ENCODE measurements at places on chromosomes 1 and 21.

DNA sequence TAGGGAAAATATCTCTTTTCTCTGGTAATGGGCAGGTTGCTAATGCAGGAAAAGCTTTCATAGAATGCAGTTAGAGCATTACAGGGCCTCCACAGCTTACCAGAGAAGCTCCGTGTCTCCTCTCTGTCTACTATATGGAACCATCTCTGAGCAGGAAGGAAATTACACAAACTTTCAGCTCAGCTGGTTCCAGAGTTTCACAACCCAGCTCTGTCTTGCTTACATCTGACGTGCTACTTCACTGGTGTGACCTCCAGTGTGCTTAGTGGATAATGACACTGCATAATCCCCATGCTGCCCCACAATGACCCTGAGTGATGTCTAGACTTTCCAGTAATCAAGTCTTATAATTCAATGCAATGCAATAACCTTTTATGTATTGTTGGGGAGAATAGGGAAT, 4.3 kb upstream of the FGGY start:
- no peak for DNase-seq

DNA sequence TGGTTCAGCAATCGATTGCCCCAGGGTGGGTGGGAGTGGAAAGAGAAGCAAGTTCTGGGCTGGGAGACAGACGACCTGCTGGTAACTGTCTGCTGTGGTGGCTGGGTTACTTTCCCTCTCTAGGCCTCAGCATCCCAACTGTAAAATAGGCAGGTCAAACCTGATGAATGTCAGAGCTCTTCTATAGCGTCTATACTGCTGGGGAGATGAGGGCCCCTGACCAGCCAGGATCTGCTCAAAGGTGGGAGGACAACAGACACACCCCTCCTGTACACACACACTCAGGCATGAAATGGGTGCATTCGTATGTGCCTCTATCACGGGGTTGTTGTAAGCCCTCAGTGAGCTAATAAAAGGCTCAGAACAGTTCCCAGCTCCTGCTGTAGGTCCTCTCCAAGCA, 12.7 kb upstream of the EPHB2 start:
- no peak for DNase-seq

- DNase-seq: no peak
Observed at GRCh38 chr1:198888379-198888943, 249.6 kb downstream of the PTPRC start.

GRCh38 chr1:41898191-41898713, 20.5 kb downstream of the HIVEP3 start:
- no peak for DNase-seq

DNA sequence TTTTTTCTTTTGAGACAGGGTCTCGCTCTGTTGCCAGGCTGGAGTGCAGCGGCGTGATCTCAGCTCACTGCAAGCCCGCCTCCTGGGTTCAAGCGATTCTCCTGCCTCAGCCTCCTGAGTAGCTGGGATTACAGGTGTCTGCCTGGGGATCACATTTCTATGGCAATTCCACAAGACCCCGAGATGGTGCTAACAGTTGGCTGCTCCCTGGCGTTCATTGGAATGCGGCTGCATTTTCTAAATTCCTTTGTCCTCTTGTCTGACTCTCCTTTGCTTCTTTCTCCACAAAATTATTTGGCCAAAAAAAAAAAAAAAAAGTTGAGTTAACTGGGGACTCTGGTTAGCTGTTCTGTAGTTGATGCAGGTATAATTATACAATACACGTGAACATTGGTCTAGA, 176.4 kb downstream of the ETS2 start:
- DNase-seq: no peak

DNA sequence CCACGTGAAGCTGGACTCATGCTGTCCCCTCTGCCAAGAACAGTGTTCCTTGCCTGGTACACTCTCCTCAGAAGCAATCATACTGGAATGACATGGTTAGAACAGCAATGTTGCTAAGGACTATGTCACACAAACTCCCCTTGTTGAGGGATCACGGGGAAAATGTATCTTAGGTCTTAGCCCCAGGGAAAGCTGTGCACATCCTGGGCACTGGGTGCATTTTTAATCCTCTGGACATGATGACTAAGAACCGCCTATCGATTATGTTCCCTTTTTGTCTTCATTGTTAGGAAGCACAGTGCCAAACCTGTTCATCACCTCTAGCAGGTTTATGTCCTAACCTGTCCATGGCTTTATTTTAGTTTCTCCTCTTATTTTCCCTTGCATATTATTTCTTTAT, 115.1 kb downstream of the HIVEP3 start:
- DNase-seq: no peak

DNA sequence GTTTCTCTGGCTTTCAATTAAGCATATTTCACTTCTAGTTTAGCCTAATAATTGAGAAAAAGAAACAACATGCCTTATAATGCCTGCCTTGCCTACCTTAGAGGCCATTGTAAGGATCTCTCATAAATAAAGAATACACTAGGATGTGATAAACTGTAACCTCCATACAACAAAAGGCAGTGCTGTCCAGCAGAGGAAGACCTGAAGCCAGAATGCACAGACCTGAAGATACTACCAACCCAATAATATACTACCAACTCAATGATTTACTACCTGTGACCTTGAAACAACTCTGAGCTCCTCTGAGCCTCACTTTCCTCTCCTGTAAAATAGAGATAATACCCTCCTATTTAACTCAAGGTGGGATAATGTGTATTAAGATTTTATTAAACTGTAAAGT, 361.3 kb downstream of the TTLL7 start:
- no peak for DNase-seq

DNA sequence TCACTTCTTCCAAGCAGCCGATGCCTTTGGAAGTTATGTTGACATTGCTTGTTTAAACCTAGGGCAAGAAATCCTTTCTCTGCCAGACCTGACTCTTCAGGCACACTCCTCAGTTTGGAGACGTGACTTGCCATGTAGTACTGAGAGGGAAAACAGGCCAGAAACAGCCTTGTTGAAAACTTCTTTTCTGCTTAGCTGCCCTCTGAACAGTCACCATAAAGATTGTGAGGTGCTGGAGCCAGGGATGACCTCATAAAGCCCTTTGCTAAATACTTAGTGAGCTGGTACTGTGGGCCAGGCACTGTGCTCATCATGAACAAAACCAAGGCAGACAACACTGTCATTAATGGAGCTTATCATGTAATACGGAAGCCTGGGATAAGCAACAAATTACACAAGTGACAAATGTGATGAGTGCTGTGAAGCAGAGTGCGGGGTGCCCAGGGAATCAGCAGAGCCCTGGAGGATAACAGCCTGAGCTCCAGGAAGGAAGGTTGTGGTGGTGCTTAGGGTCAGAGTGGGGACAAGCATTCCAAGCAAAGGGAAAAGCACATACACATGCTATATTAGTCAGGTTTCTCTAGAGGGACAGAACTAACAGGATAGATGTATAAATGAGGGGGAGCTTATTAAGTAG, 42.4 kb downstream of the MTARC1 start:
- DNase-seq: no peak

GRCh38 chr1:172394141-172394751, 26.2 kb upstream of the C1orf105 start:
- DNase-seq: no peak

- no peak for DNase-seq
Observed at GRCh38 chr1:151213560-151213959, 15.2 kb downstream of the PIP5K1A start.

- no peak for DNase-seq
Observed at GRCh38 chr1:190949939-190950338, 472.3 kb upstream of the BRINP3 start.

- DNase-seq: no peak
Observed at GRCh38 chr1:199089393-199090122, 450.7 kb downstream of the PTPRC start.

DNA sequence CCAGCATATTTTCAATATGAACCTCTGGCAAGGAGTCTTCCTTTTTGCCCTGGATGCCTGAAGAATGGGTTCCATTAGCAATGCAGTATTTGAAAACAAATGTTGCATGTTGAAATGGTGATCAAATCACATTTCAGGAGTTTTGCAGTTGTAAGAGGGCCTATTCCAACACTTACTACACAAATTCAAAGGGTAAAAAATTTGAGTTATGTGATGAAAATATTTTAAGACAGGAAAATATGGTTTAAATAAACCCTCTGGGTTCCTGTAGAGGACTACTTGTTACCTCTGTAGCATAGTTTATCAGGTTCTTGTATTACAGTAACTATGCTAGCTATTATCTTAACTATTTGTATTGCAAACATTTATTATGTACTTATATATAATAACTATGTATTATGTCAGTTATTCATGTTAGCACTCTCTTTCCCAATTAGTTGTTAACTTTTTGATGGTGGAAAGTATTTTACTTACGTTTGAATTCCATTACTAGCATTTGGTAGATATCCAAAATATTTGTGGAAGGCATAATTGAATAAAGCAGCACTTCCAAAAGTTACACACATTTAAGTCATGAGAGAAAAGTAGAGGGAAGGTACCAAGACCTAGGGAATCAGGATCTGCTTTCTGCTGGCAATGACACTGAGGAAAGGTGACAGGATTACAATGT, 312.9 kb downstream of the GRIK1 start:
- no peak for DNase-seq

DNA sequence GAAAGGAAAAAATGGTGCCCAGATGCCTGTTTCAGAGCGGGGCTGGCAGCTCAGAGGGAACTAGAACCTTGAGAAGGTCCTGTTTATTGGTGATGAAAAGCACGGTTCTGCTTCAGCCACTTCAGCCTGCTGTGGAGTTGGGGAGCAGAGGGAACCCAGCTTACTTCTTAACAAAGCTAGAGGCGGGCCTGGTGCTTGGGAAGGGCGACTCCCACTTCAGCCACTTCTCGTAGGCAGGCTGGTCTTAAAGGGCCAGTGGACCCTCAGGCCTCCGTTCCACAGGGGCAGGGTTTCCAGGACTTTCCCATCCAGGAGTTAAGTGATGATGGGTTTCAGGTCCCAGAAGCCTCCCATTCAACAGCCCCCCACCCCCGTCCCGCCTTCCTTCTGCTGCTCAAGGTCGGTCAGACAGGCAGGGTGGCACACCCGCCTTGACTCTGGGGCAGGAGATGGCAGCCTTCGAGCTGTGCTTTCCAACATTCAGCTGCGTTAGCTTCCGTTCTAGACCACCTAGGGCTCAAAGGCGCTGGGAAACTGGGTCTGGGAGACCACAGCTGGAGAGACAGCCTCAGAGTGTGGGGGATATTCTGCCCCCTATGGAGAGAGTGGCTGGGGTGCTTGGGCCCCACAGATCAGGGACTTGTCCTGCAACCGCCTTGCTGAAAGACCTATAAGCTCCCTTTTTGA, 3.4 kb downstream of the RUNX3 start:
- DNase-seq: no peak

GRCh38 chr1:184462155-184462554, 75.3 kb downstream of the C1orf21 start:
- no peak for DNase-seq

DNA sequence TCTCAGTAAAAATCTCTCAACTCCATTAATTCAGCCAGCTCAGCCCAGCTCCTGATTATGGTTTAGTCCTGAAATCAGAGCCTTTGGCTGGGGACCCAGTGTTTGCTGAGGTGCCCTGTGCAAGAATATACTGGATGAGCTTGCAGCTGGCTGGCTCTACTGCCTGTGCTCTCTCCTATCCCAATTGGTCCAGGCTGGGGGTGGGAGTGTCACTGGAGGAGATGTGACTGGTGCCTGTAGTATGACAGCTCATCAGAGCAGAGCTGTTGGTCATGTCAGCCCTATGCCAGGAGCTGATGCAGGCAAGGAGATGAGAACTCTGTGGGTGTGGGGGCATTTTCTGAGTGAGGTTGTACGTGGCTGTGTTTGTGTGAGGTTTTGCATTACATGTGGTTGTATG, 87.0 kb downstream of the TNR start:
- DNase-seq: no peak

All from anterior cingulate cortex (tissue), 58 donors.